ENCODE measurements at places on chromosomes 16 and 17. TPM values are rescaled to one million over a fixed set of nuclear protein-coding genes. Genes with fewer than 3 reads are reported as not detected.

The MILR1 gene
- total RNA-seq: 6.5 TPM

The ZC3H7A gene
- 65.3 TPM for total RNA-seq

The CCL23 gene
- 0.35 TPM for total RNA-seq

The ZNF469 gene
- 3.4 TPM for total RNA-seq

The UNC13D gene
- 12.6 TPM for total RNA-seq

The SKAP1 gene
- total RNA-seq: 7.3 TPM

The ARHGAP44 gene
- total RNA-seq: 7.9 TPM

The TBC1D3G gene
- total RNA-seq: 0.29 TPM

The TM4SF5 gene
- total RNA-seq: 0.53 TPM

The MYL11 gene
- 1,522 TPM for total RNA-seq

The SETD1A gene
- 9.5 TPM for total RNA-seq

The KLHL10 gene
- 0.12 TPM for total RNA-seq

The OR4D1 gene
- total RNA-seq: not detected

The OR2C1 gene
- 1.3 TPM for total RNA-seq

The KRTAP2-3 gene
- not detected for total RNA-seq

The RSPRY1 gene
- total RNA-seq: 70.8 TPM

The ABCC12 gene
- total RNA-seq: not detected

The CACNA1G gene
- total RNA-seq: 17.1 TPM

The KCNJ12 gene
- 11.3 TPM for total RNA-seq

The SDR42E2 gene
- total RNA-seq: 0.18 TPM

The PRSS22 gene
- total RNA-seq: 4.1 TPM

The CD300E gene
- total RNA-seq: 1.1 TPM

The KRTAP4-4 gene
- not detected for total RNA-seq

The PITPNM3 gene
- 11.7 TPM for total RNA-seq

The HOXB8 gene
- 64.8 TPM for total RNA-seq

The SEPTIN1 gene
- total RNA-seq: 0.41 TPM

The CDYL2 gene
- 6.4 TPM for total RNA-seq

The KRTAP4-5 gene
- not detected for total RNA-seq

The CNTNAP4 gene
- 1.2 TPM for total RNA-seq

The MAP3K3 gene
- total RNA-seq: 42.7 TPM

The KRTAP1-5 gene
- total RNA-seq: not detected

The KRT27 gene
- total RNA-seq: not detected

The SGCA gene
- 58.7 TPM for total RNA-seq

The CDH5 gene
- 67.2 TPM for total RNA-seq

The SHCBP1 gene
- total RNA-seq: 6.0 TPM

Measured in metanephros (tissue), 2 donors.